ENCODE measurements at places on chromosomes 1 and 21.

DNA sequence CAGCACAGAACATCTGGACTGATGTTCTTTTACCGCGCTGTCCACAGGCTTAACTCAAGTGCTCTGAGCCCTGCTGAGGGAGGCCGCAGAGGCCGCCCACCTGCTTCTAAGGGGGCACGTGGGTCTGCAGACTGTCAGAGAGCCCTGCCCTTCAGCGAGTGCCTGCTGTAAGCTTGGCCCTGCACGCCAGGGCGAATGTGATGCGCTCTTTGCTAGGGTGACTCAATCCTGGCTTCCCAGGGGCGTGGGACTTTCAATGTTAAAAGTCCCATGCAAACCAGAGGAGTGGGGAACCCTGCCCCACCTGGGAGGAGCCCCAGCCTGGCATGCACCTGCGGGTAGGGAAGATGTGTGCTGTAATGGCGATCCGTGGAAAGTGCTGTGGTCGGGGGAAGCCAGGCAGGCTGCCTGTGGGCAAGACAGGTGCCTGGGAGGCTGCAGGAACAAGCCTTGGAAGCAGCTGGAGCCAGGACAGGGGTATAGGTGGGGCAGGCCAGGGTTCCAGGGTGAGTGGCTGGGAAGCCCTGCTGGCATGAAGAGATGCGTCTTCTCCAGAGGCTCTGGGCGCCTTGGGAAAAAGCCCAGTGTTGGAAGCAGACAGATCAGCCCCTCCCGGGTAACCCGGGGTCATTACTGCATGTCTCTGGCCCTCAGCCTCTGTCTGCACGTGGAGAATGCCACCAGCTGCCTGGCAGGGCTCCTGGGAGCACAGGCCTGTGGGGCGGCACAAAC lies 594 bp upstream of the PANK4 start:
- DNase-seq, result no peak

- no peak for DNase-seq
These were observed 41.5 kb downstream of the HTR6 start for GRCh38 chr1:19706136-19706535.

DNA sequence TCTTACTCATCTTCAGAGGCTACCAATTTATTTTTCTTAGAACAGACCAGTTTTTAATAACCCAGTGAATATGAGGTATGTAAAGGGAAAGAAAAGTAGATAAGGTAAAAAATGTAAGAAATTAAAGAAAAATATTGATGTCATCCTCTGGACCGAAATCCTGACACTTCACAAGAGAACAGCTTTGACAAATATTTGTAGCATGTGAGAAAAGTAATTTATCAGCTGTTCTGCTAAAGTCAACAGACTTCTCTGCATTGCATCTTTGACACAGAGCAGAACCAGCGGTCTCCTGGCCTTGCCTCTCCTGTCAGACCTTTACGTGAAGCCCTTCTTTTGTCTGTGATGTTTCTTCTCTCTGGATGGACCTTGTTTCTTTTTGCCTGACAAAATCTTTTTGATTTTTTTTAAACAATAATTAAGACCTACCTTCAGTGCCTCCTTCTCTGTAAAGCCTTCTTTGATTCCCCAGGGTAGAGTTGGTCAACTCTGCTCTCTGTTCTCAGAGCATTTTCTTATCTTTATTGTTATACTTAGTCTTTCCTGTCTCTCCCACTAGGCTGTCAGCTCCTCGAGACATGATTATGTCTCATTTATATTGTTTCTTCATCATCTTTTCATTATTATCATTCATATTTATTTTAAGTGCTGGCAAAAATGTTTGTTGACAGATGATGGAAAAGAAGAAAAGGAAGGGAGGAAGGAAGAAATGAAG lies 35.4 kb downstream of the RGS4 start:
- no peak for DNase-seq

DNA sequence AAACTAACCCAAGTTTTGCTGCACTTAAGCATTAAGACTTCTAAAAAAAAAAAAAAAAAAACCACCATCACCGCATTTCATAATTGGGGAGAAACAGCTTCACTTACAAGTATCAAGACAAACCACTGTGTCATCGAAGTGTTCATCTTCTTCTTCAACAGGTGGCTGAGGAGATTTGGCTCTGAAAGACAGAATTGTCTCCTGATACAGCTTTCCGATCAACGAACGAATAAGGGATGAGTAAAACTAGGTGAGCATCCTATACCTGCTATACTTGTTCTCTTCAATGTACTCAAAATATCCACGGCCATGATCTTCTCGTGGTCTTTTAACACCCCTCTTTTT lies 2.0 kb downstream of the HNRNPU start:
- no peak for DNase-seq

GRCh38 chr1:184533915-184534314 lies 147.1 kb downstream of the C1orf21 start:
- DNase-seq, result no peak

GRCh38 chr1:9230869-9231533 lies 3.6 kb upstream of the H6PD start:
- no peak for DNase-seq

DNA sequence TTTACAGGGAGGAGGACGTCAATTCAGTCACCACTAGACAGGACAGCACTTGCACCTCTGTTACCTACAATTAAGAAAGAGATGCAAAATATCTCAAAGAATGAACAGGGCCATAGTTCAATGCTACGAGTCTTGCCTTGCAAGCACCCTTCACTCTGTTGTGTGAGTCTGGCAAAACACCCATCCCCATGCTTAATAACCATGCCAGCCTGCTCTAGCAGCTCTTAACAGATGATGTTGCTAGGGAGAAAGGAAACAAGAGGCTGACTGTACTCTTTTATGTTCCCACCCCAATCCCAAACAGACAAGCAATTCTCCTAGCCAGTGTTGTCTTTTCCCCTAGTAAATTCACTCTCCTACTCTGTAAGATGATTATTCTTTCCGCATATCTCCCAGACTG lies 5.3 kb downstream of the CBR1 start:
- no peak for DNase-seq

- peak; percentile 28 for DNase-seq
These were observed 40.1 kb downstream of the MAST2 start for GRCh38 chr1:45843474-45843905.

GRCh38 chr1:178075333-178075732 lies 18.6 kb upstream of the RASAL2 start:
- no peak for DNase-seq

- no peak for DNase-seq
These were observed 139.1 kb upstream of the DPT start for GRCh38 chr1:168867941-168868634.

- no peak for DNase-seq
These were observed 5.5 kb downstream of the FBXO2 start for GRCh38 chr1:11648732-11649158.

GRCh38 chr1:179883745-179884138 lies 1.7 kb downstream of the TOR1AIP1 start:
- no peak for DNase-seq

GRCh38 chr1:52112489-52112888 lies 29.4 kb upstream of the ZFYVE9 start:
- no peak for DNase-seq

- DNase-seq, result no peak
These were observed 12.3 kb upstream of the JAM2 start for GRCh38 chr21:25626757-25627156.

Data from non-pigmented ciliary epithelial cell (primary cell).